ENCODE measurements at places on chromosomes 13 and 19. TPM values are rescaled to one million over a fixed set of nuclear protein-coding genes. Genes with fewer than 3 reads are reported as not detected.

Gene TEX101
- not detected for total RNA-seq

Gene ZFR2
- 0.29 TPM for total RNA-seq

Gene ZNF20
- total RNA-seq = not detected

Gene THSD1
- 8.6 TPM for total RNA-seq

Gene NLRP11
- not detected for total RNA-seq

DNA sequence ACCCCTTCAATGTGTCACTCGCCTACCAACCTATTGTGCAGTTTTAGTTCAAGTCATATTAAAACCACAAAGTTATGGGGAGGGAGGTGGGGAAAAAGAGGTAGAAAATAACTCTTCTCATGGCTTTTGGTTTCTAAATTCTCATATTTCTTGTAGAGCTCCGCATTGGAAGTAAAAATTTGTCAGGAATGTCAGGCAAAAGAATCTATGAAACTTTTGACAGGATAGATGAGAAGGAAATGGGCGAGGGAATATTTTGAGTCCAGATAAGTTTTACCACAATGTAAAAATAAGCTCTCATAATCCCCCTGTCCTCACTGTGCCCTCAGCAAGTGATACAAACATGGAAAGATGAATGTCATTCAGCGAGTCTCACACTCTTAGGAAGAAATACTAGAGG is 270.4 kb downstream of the DLEU7 start:
- DNase-seq = no peak

Gene ZNF547
- total RNA-seq = 2.0 TPM

DNA sequence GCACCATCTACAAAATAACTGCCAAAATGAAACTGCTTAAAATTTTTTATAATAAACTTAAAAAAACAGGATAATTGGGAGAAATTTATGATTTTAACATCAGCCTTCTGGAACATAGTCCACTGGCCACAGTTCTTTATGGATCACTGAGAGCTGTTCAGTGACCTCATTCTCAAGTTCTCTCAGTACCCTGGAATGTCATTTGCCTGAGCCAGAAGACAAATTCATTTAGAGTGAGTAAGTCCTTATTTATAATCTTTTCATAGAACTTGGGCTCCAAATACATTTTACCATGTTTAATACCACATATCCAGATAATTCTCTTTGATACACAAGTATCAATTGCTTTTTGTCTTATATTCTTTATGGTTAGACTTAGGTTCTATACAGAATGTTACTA is 87.6 kb downstream of the CAB39L start:
- no peak for DNase-seq

DNA sequence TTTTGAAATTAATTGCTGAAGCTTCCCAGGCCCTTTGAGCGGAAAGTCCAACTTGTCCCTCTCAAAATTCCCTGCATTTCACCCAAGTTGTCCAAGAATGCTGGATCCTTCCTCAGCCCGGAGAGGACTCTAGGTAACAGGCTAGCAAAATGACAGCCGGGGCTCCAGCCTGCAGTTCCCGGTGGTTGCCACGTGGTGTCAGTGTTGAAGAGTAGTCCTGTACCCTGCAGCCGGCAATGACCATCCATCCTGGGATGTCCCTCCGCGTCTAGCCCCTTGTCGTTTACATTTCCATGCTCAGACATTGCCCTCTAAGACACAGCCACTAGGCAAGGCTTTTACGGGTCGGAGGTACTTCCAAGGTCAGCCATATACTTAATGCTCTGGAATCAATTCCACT is 31.4 kb upstream of the MTIF3 start:
- DNase-seq = no peak

Gene POU2F2
- 0.51 TPM for total RNA-seq

Gene DLL3
- not detected for total RNA-seq

DNA sequence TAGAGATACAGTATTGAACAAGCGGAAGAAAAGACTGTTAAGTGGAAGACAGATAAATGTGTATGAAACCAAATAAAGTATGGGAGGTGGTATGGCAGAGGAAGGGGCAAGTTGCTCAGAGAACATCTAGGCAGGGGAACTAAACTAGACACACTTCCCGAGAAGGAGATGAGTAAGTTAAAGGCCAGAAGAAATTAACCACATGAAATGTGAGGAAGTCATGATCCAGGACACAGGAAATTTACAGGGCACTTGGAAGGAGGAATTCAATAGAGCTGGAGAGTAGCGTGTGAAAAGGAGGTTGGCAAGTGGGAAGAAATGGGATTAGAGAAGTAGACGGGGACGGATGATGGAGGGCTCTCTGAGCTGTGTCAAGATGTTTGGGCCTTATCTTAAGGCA is 208.8 kb downstream of the COG6 start:
- no peak for DNase-seq

GRCh38 chr19:50449236-50449899 is 16.7 kb downstream of the MYBPC2 start:
- DNase-seq = no peak

- DNase-seq = no peak
These were observed 44.9 kb downstream of the ESD start for GRCh38 chr13:46751811-46752635.

Gene UTP14C
- total RNA-seq = 12.5 TPM

DNA sequence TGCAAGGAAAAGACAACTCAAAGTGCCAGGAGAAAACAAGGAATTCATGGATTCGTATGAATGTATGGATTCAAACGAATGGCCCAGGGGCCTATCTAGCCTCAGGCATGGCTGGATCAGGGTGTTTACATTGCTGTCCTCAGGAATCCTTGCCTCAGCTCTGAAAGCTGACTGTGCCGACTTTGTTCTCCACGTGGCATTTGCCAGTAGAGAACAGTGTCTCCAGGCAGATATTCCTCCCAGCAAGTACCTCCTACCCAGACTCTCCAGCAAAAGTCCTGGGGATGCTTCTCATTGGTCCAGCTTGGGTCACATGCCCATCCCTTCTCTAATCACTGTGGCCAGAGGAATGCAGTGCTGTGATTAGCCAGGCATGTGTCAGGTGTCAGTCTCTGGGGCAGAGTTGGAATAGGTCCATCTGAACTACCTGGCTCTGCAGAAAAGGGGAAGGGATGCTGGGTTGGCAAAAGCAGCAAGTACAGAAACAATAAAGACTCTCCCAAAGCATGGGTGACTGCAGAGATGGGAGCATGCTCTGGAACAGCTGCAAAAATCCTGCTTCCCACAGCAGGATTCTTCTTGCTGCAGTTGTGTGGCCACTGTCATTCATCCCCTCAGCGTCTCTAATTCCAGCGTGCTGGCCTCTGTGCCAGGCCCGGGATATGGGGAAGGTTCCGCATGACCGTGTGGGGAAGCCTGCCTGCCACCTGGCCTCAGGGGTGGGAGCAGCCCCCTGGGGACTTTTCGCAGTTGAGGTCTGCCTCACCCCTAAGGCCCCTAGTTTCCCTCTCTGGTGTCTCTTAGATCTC is 30.0 kb downstream of the CCNE1 start:
- peak; percentile 15 for DNase-seq

GRCh38 chr19:50313812-50314536 is 15.2 kb downstream of the KCNC3 start:
- DNase-seq = no peak

GRCh38 chr19:20278342-20278741 is 111.3 kb downstream of the ZNF486 start:
- no peak for DNase-seq

Gene TNNT1
- total RNA-seq = 19.7 TPM

Gene CDX2
- not detected for total RNA-seq

GRCh38 chr13:107373551-107373950 is 805.6 kb upstream of the ARGLU1 start:
- no peak for DNase-seq

Gene HSPBP1
- 33.5 TPM for total RNA-seq

- DNase-seq = peak; percentile 28
These were observed 11.1 kb upstream of the UQCR11 start for GRCh38 chr19:1616396-1616795.

GRCh38 chr19:3188627-3189596 is 3.2 kb downstream of the NCLN start:
- DNase-seq = no peak

Gene GNG7
- 39.5 TPM for total RNA-seq

DNA sequence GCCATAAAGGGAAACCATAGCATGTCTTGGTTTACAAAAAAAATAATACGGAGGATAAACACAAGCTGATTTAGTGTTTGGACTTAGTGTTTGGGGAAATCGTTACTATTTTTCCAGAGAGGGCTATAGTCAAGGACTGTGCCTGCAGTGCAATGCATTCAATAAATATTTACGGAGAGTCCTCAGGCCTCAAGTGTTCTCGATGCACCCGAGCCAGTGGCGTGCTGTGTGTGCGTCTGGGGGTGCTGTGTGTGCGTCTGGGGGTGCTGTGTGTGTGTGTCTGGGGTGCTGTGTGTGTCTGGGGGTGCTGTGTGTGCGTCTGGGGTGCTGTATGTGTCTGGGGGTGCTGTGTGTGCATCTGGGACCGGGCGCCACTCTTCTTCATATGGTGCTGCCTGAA is 71.7 kb upstream of the GTF3A start:
- no peak for DNase-seq

Gene SMIM44
- not detected for total RNA-seq

Gene DZIP1
- 5.0 TPM for total RNA-seq

- DNase-seq = no peak
These were observed 511.8 kb upstream of the NBEA start for GRCh38 chr13:34430294-34430693.

DNA sequence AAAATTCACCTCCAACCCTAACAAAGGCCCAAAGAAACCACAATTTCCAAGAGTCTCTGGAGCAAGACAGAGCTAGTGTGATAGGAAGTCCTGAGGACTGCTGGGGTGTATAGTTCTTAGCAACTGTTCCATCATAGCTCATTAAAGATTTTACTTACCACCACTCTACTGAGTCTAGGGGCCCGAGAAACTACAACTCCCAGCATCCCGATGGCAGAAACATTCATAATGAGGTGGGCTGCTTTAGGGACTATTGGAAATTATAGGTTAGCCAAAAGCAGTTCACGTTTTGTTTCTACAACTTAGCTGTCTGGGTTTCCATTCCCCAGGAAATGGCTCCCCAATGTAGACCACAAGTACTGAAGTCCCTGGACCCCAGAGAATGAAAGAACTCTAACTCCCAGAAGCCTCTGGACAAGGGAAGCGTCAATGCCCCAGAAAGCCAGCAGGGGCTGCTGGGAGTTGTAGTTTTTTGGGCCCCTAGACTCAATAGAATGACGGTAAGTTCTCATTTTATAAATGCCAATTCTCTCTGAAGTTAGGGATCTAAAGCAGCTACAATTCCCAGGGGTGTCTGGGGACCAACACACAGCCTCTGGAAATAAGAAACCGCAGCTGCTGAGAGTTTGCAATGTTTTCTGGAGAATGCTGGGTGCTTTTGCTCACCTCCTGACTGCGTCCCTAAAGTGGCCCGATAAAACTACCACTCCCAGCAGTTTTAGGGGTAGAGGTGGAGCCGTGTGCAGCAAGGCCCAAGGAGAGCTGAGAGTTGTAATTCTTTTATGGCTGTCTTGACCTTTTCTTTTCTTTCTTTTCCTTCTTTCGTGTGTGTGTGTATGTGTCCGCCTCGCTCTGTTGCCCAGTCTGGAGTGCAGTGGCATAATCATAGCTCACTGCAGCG is 11.1 kb downstream of the FTL start:
- DNase-seq = no peak

Gene ASF1B
- total RNA-seq = 5.6 TPM

Gene ZNF254
- total RNA-seq = 10.0 TPM

DNA sequence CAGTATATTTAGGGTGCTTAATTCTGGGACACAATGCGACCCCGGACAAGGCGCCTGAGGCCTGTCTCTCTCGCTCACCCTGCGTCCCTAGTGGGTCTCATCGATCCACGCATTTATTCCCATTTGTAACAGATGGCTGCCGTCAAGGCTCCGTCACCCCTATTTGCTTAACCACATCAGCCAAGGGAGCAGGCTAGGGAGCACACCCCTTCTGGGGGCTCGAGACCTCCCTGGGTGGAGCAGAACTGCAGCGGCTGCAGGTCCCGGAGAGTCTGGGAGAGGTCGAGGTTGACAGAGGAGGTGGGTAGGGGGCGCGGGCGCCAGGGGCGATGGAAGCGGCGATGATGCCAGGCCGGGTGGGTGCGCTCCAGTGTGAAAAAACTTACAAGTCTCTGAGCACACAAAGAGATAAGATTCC is 507 bp downstream of the ALG5 start:
- DNase-seq = peak; percentile 14

DNA sequence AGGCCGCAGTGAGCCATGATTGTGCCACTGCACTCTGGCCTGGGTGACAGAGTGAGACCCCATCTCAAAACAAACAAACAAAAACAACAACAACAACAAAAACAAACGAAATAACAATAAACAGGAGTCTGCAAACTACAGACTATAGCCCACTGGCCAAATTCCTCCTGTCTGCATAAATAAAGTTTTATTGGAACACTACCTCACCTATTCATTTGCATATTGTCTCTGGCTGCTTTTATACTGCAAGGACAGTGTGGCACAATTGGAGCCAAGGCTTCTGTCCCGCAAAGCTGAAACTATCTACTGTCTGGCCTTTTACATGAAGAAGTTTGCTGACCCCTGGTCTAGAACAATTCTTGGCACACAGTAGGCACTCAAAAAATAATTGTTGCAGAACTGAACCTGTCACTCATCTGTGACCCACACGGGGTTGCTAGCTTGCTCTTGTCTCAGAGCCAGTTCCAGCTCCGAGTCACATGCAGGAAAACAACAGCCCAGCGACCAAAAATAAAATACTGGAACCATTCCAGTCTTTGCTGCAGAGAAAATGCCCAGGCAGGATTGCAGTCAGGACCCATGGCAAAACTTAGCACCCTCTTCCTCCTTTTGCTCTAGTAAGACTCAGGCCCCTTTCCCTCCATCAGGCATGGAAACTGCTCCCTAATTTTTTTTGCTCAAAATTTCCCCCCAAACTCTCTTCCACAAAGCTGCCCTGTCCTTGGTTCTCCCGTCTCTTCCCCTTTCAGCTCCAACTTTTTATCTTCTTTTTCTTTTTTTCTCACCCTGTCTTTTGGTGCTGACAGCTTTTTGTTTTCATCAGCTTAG is 4.8 kb upstream of the MYH14 start:
- peak; percentile 58 for DNase-seq

- no peak for DNase-seq
These were observed 373.8 kb downstream of the DACH1 start for GRCh38 chr13:71493189-71493588.

DNA sequence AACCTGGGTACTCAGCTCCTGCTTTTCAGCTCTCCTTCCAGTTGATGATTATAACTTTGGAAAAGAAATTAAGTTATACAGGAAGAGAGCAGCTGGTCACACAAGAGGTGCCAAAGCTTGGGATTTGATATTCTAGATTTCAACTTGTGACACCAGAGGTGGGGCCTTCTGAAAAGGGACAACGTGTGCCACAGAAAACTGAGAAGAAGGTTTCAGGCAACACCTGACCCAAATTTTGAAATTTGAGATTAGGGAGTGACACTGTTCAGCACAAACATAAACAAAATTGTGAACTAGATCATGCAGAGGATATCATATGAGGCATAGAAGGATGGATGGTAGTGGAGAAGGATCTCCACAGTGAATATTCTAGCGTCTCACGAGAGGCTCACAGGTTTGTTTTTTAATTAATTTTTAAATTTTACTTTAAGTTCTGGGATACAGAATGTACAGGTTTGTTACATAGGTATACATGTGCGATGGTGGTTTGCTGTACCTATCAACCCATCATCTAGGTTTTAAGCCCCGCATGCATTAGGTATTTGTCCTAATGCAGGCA is 379.7 kb downstream of the ENOX1 start:
- no peak for DNase-seq

Gene MOB3A
- total RNA-seq = 21.4 TPM

GRCh38 chr19:9161427-9161826 is 17.4 kb upstream of the OR7D2 start:
- DNase-seq = no peak
